ENCODE measurements at places on chromosomes 5 and 9.

- no peak for DNase-seq
Measured at GRCh38 chr9:124450241-124450924, at the start of gene ADGRD2. ADGRD2 (plus strand) TSS chr9:124450451; CDS start chr9:124451667, 1,216 bp downstream.

- DNase-seq, result no peak
Measured at GRCh38 chr9:104950838-104951237, 22.9 kb upstream of the ABCA1 start.

DNA sequence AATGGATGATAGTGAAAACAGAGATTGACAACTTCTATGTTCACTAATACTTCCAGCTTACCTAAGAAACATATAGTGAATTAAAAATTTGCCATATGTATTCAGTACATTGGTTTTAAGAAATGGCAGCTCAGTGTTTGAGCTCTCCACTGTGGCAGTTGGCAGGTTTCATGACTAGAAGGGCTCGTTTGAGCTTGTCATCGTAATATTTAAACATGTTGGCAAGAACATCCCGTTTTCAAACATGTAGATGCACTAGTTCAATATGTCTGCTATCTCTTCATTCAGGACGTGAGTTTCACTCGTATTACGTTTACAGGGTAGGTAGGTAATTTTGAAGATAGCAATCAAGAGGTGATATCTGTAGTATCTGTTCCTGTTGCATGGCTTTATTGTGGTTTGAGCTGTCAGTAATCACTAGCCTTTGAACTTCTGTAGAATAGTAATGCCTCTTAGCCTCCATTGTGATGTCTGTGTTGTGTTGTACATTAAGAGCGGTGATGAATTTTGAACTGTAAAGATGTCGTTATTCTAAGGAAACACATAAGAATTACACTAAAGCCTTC is 74.8 kb downstream of the NLN start:
- no peak for DNase-seq

- no peak for DNase-seq
Measured at GRCh38 chr5:38367410-38367809, 109.1 kb downstream of the EGFLAM start.

All from hepatic stellate cell (primary cell).